ENCODE measurements at places on chromosomes 4 and X.

DNA sequence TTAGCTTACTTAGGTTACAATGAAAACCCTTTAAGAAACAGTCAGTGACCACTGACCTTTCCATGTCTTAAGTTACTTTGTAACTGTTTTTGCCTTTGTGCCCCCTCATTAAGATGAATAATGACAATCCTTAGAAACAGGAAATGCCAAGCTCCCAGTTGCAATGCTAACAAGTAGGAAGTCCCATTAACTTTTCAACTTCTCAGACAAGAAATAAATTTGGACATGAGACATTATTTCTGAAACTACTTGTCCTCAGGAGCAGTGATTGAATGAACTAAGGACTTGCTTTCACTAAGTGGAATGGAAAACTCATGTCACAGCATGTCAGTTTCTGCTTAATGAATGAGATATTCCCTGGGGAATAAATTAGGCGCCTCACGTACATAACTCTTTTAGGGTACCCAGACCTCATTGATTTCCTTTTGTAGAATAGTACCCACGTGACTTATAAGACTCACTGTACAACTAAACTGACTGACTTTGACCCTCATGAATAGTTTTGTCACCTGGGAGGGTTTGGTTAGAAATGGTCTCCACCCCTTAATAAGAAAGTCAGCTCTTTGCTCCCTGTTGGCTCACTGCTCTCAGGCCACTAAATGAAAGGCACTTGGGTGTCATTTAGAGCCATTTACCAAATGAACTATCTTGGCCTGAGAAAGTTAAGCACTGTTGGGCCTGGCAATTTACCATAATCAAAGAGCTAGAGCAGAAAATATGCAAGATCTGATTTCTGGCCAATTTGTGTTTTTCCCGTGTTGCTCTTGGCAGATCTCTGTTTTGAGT is 383.9 kb downstream of the RPA4 start:
- DNase-seq = peak; percentile 7

DNA sequence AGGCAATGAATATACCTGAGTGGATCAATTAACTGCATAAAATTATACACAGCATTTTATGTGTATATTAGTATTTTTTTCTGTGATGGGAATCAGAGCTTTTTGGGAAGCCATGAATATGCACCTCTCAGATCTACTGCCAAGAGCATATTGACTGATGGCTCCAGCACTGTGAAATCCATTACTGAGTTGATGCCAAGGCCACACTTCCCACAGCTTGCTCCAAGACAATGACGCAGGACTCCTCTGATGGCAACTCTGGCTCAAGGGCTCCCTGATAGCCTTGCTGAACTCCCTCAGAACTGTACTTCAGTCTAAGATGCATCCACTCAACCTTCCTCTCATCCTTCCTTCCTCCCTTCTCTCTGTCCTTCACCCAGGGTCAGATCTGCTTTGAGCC is 82.7 kb downstream of the OTC start:
- DNase-seq = no peak

GRCh38 chr4:76706581-76706980 is 191.4 kb downstream of the SOWAHB start:
- DNase-seq = no peak

DNA sequence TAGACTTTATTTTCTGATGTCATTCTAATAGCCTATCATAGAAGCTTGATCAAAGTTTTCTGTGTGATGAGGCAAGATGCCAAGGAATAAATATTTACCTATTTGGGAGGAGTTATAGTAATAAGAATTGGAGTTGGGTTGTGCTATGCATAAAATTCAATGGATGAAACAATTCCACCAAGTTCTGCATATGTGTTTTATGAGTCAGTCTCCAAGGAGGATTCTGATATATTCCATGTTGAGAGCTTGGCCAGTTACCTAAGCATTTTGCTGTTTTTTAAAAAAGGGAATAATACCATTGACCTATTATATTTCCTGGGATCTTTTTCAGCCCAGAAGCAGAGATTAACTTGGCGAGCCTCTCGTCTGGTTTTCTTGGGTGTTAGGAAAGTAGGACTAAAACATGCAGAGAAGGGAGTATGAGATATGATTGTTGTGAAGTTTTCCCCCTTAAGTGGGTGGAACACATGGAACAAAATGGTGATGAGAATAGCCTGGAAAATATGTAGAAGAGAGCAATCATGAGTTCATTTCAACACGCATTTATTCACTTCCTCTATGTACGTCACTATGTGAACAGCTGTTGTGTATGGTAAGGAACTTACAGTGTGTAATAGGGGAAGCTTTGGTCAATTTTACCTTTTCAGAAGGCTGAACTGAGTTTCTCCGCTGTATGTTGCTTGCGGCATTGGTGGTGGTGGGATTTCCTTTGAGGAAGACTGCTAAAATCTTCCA is 39.2 kb downstream of the POLA1 start:
- DNase-seq = peak; percentile 1
